ENCODE measurements at places on chromosomes 1 and 21. TPM values are rescaled to one million over a fixed set of nuclear protein-coding genes. Genes with fewer than 3 reads are reported as not detected.
A peak's percentile ranks its signal among the peaks of the same experiment; 100 is the strongest.

Gene CDK18
- 0.37 TPM for total RNA-seq

Gene FRRS1
- total RNA-seq: 1.2 TPM

Gene CD2
- total RNA-seq: 284 TPM

DNA sequence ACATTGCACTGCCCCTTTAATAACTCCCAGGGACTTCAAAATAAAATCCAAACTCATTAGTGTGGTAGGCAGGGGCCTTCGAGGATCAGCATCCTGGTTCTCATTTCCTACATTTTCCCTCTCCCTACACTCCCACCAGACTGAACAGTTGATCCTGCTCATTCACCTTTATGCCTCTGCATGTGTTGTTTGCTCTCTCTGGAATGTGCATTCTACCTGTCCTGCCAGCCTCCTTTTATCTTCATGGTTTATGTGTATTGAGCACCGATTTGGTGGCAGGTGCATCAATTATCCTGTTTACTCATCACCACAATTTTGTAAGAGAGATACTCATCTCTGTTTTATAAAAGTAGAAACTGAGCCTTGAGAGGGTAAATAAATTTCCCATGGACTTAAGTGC, 125.0 kb downstream of the ADSS2 start:
- no peak for DNase-seq

DNA sequence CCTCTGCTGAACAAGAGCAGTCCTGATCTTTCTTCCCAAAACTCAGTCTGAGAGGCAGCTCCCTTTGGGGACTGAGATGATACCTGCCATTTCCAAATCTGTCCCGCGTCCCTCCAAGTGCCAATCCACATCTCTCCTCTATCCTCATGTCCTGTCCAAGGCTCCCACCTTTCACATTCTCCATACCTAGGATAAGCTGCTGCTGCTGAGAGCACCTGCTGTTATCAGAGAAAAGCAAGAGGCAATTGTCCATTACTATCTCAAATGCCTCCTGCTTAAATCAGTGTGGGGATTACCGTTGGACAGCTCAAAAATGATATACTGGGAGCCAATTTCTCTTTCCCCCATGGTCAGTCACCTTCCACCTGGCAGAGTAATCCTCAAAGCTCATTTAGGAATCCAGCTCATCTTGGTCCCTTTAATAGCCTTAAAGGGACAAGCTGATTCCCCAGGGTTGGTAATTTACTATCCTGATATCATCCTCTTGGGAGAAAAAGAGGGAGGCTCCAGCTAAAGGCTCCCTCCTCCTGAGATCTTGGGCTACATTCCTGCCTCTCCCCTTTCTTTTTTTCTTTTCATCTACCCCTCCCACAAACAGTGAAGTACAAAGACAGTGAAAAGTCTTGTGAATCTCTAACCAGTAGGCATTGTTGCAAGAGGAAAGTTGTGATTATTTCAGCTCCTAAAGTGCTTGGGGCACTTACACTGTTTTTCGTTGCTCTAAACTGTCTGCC, 278.1 kb upstream of the CAMK1G start:
- no peak for DNase-seq

GRCh38 chr1:229495782-229496181, 12.4 kb downstream of the NUP133 start:
- DNase-seq: no peak

DNA sequence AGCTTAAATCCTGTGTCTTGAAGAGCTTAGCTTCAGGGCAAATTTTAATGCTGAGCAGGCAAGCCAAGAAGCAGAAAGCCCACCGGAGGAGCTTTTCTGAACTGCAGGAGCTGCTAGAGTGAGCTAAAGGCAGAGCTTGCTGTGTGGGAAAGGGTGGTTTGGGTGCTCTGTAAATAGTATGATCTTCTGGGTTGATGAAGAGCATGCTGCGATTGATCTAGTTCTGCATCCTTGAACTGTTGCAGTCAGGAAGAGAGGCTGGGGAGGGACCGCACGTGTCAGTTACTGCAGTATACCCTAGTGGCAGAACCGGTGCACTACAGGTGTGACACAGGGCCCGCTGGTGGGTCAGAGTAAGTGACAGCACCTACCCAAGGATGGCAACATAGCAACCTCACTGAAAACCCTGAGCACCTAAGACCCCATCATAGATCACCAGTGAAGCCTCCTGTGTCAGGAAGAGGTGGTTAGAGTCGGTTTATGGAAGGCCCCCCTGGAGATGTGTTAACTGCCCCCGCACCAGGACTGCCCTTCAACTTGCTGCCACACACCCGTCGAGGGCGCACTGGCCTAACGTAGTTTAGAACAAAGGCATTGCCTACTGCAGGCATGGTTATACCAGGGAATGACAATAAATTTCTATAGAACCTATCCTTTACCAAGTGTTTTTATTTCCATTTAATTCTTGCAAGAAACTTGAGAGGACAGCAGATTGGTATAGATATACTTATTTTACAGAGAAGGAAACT, 146.0 kb upstream of the KIAA0040 start:
- peak; percentile 44 for DNase-seq

- DNase-seq: no peak
These were observed 42.5 kb upstream of the SYT2 start for GRCh38 chr1:202752774-202753173.

GRCh38 chr1:219312967-219313366, 139.3 kb downstream of the LYPLAL1 start:
- no peak for DNase-seq

- DNase-seq: no peak
These were observed 170.6 kb downstream of the RUNX1 start for GRCh38 chr21:34878501-34878900.
